CD4-positive, alpha-beta T cell (primary cell): ENCODE measurements at places on chromosomes 1 and 21.

DNA sequence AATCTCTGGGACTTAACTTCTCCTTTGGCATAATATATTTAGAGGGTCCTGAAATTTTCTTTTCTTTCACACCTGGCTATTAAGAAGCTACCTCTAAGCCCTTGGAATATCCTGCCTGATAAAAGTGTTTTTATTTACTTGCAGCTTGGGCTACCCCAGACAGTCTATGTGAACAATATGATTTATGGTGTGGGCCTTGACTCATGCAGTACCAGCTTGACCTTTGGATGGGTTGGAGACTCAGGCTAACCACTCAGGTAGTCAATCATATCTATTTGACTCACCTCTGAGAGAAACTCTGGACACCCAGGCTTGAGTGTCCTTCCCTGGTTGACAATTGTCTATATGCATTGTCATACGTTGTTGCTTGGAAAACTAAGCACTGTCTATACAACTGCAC is 13.4 kb upstream of the PGBD2 start:
- H3K36me3 ChIP-seq = no peaks in the 10 kb centered on the region
- H3K4me3 ChIP-seq = no peak overlapping the region

- DNase-seq = peak; percentile 62
- no peaks in the 10 kb centered on the region for H3K36me3 ChIP-seq
- peaks cover 11% of the 10 kb centered on the region for H3K27me3 ChIP-seq
- H3K4me1 ChIP-seq = peaks cover 39% of the 10 kb centered on the region
- H3K4me3 ChIP-seq = peak overlapping the region; percentile 78
Measured at GRCh38 chr21:31558189-31558961, 101.1 kb upstream of the SOD1 start.

- peaks cover 13% of the 10 kb centered on the region for H3K4me1 ChIP-seq
- H3K27ac ChIP-seq = no peak overlapping the region
- no peak overlapping the region for H3K4me3 ChIP-seq
- H3K27me3 ChIP-seq = peaks cover 47% of the 10 kb centered on the region
- no peak for DNase-seq
Measured at GRCh38 chr1:58574816-58575215, 2.2 kb downstream of the TACSTD2 start.

DNA sequence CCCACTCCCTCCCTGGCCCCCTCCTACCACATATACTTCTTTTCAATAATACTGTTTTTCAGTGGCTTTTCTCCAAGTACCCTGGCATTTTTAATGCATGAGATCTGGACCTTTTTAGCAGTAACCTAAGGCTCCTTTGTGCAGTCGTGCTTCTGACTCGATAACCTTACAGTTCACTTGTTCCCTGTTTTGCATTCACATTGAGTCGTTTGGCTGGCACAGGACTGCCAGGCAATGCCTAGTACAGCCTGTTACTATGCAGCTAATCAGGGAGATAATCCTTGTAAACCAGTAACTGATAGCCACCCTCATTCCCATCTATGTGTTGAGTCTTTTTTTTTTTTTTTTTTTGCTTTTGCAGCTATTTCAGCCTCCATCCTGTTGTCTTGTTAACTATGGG is 3.7 kb downstream of the ATP1B1 start:
- no peak overlapping the region for H3K27ac ChIP-seq
- no peaks in the 10 kb centered on the region for H3K36me3 ChIP-seq
- no peaks in the 10 kb centered on the region for H3K27me3 ChIP-seq
- peaks cover 32% of the 10 kb centered on the region for H3K4me1 ChIP-seq
- H3K4me3 ChIP-seq = no peak overlapping the region

DNA sequence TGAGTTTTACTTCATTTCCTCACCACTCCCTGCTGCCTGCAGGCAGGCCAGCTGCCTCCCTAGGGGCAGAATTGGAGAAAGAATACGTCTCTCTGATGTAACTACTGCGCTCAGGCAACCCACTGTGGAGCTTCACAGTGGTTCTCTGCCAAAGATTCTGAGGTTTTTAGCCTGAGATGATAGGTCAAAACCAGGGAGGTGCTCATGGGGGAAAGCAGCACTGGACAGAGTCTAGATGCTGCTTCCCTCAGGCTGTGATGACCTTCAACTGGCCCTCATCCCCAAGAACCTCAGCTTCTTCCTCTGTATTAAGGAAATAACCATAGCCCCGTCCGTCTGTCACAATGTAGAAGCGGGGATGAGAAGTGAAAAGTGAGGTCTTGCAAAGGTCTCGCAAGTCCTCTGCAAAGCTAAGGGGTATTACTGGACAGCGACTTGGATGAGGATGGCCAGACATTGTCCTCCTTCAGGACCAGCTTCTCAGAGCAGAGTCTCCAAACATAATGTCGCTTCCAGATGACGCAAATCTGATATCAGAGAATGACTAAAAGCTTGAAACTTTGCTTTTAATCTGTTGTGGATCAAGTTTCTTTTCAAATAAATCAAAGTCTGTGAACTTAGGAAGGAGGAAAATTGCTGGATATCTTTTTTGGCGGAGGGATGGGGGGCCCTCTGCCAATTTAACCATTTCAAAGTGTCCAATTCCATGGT is 65.9 kb upstream of the ATP5PO start:
- no peaks in the 10 kb centered on the region for H3K27me3 ChIP-seq
- H3K4me1 ChIP-seq = peaks cover 32% of the 10 kb centered on the region
- H3K27ac ChIP-seq = no peak overlapping the region
- no peaks in the 10 kb centered on the region for H3K36me3 ChIP-seq

- no peaks in the 10 kb centered on the region for H3K27me3 ChIP-seq
- no peak overlapping the region for H3K27ac ChIP-seq
- H3K4me1 ChIP-seq = no peaks in the 10 kb centered on the region
- no peak overlapping the region for H3K4me3 ChIP-seq
- DNase-seq = no peak
Measured at GRCh38 chr1:43870306-43870705, 63.3 kb upstream of the ARTN start.

DNA sequence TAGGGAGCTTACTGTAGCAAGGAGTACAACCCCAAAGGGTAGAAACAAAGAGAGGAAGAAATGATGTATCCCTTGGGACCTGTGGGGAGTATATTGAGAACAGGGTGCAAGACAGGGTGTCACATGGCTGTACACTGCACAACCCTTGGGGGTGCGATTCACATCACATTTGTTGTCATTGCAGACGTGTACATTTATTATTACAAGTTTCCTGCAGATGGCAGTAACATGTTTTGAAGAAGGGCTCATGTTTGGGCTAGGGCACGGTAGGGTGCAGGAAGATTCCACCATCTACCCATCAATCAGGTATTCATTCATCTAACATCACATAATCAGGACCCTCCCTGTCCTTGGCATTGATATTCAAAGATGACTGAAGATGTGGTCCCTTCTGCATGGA is 62.5 kb downstream of the NDUFS5 start:
- peaks cover 18% of the 10 kb centered on the region for H3K4me1 ChIP-seq
- H3K27me3 ChIP-seq = peaks cover 5% of the 10 kb centered on the region
- H3K4me3 ChIP-seq = no peak overlapping the region
- H3K27ac ChIP-seq = no peak overlapping the region
- DNase-seq = no peak

- no peak for DNase-seq
- H3K4me1 ChIP-seq = peaks cover 13% of the 10 kb centered on the region
- no peak overlapping the region for H3K4me3 ChIP-seq
- no peaks in the 10 kb centered on the region for H3K36me3 ChIP-seq
- no peaks in the 10 kb centered on the region for H3K27me3 ChIP-seq
- H3K27ac ChIP-seq = no peak overlapping the region
Measured at GRCh38 chr1:181405584-181405983, 77.7 kb upstream of the CACNA1E start.

- no peak overlapping the region for H3K4me3 ChIP-seq
- no peak for DNase-seq
- no peak overlapping the region for H3K27ac ChIP-seq
Measured at GRCh38 chr21:42837421-42838211, 41.7 kb downstream of the WDR4 start.

DNA sequence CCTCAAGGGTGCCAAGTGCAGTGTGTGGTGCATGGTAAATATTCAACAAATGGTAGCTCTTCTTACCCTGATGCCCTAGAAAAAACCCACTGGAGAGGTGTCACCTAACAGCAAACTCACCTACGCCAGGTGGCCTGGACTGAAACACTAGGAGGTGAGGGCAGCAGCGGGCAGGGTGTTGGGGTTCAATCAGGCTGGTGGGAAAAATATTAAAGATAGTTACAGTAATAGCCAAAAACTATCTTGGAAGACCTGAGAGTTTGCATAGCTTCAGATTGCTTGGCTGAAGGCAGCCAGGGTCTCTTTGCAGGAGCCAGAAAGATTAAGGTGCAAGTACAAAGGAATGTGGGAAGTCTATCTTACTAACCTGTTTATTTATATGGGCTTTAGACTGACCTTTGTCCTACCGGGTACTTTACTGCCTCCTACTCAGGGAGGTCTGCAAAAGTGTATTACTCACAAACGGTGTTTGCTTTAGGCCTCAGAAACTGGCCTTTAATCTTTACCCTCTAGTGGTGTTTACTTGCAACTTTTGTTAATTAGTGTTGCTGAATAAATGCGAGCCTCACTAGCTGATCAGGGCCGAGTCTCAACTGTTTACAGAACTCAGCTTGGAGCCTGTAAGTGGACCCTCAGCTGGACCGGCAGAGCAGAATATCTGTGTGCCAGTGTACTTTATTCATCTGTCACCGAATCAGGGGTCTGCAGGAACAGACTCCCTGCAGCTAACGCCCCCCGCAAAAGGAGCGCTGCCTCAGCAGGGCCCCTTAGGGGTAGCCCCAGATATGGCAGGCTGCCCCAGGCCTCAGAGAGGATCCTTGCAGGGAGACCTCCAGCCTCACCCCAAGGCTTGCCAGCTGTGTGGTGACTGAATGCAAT is 63.9 kb downstream of the SYF2 start:
- H3K36me3 ChIP-seq = no peaks in the 10 kb centered on the region
- DNase-seq = no peak
- H3K27me3 ChIP-seq = no peaks in the 10 kb centered on the region
- no peaks in the 10 kb centered on the region for H3K4me1 ChIP-seq

DNA sequence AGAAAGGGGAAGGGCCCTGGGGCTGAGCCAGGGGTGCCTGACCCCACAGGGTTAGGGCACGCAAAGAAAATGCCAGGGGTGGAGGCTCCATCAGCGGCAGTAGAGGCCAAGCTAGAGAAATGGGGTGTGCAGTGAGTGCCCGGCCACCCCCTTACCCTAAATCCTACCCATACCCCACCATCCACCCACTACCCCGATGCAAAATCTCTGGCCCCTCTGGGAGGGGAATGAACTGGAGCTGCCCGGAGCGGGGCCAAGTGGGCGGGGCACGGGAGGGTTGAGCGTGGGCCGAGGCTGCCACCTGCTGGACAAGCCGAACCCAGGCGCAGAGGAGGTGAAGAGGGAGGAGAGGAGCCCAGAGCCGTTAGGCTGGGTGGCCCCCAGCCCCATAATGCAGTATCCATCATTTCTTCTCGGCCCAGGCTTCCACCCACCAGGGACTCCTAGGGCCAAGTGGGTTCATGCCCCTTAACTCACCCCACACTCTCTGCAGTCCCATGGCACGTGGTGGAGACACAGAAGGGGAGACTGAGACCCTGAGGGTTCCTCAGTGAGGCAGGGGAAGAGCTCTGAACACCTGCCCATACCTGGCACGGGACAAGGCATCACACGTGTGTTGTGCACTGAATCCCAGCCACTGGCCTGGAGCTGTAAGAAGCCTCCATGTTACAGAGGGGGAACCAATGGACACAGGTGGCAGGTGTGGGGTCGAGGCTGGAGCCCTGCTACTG is 1.4 kb upstream of the C1QC start:
- no peak overlapping the region for H3K4me3 ChIP-seq
- H3K36me3 ChIP-seq = no peaks in the 10 kb centered on the region
- DNase-seq = peak; percentile 41
- peaks cover 20% of the 10 kb centered on the region for H3K27me3 ChIP-seq

DNA sequence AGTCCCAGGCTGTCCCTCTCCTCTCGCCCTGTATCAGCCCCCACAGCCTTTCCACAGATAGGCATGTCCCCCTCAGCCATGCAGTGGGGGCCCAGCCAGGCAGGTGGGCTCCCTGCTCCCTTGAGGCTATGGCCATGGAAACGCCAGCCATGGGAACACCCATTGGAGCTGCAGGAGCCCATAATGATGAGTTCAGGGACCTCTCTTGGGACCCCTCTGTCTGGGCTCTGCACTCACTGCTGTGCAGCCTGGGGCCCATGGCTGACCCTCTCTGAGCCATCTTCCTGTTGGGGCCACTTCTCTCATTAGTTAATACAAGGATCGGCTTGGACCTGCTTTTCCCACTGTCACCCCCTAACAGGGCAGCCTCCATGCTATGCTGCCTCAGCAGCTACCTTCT is 33.2 kb downstream of the WNT3A start:
- peaks cover 8% of the 10 kb centered on the region for H3K4me1 ChIP-seq
- no peaks in the 10 kb centered on the region for H3K36me3 ChIP-seq
- H3K27ac ChIP-seq = no peak overlapping the region
- H3K4me3 ChIP-seq = no peak overlapping the region
- DNase-seq = no peak
